ENCODE measurements at places on chromosomes 12 and 14.

DNA sequence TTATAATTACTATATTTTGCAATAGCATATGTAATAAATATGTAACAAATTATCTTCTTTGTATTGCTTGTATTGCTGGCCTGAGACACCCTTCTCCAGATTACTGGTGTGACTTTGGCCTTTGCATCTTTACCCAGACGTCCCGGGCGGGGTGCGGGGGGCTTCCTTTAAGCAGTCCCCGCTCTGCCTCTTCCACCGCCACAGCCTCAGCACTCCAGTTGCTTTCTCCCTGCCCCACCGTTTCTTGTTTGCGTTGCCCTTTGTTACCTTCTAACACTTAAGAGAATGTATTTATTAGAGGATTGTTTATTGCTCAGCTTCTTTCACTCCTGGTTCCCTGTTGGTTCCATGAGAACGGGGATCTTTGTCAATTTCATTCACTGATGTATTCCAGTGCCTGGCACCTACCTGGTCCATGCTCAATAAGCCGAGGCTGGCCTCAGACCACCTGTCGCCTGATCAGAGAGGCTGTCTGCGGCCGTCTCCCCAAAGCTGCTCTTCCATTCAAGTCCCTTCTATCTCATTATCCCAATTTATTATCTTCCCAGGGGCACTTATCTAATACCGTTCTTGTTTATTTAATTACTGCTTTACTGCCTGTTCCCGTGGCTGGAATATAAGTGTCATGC is 100.5 kb upstream of the RFLNA start:
- DNase-seq: no peak

DNA sequence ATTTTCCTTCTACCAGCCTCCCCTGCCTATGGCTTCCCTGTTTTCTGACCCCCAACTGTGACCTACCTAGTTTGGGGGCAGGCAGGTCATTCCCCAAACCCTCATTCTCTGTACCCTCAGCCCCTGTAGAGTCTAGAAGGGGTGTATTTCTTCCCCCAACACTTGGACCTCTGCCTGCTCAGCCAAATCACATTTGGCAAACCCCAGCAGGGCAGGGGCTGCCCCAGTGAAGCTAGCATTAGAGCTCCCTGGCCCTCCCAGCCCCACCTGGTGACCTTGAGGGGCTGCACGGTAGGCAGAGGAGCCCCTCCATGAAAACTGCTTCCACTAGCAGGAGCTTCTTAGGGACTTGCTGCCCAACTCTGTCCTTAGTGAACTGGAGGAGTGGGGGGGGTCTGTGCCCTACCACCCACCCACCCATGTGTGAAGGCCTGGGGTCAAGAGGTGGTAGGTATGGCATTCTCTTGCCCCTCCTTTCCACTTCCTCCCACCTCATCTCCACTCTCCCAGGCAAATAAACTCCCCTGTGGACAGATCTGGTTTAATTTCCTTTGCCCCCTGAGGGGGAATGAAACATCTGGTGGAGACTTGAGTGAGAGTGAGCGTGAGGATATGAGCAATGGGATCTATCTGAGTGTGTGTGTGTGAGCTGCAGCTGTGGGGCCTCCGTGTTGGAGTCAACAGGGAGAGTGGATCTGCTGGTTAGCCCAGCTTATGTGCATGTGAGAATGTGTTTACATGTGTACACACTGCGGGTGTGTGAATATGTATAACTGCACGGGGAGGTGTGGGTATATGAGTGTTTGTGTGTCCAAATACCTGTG is 1.6 kb downstream of the NXPH4 start:
- DNase-seq: no peak

DNA sequence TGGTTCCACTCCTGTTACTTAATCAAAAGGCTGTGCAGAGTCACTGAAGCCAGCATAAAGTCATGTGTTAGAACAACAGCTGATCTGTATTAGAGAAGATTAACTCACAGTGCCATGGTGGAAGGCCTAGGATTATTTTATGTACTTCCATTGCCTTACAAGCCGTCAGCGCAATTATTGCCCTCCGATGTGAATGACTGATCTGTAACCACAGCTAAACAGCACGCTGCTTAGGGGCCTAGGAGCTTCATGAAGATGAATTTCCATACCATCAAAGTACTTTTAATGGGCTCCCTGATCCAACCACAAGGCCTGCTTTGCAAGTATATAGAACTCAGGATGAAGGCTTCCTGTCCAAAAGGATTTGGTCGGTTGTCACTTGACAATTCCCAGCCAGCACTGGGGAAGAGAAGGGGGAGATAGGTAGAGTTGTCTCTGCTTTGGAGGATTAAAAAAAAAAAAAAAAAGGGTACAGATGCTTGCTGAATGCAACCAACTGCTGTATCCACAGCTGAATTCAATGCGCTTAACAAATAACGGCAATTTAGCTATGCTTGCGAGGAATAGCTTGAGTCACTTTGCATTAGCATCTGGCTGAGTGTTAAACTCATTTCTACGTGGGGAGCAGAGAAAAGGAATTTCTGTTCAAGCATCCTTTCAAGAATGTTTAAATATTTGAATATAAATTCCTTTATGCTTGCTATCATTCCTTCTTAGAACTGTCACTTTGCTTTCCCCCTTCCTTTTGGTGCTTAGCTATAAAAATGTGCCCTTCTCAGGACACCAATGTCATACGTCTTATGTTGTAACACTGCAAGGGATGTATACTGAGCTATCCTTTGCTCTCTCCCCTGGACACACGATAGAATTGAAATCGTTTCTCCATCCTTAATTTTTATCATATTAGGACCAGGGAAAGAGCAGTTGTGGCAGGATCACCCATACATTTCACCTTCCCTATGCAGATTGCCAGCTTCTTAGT is 387.8 kb downstream of the SOX5 start:
- no peak for DNase-seq

GRCh38 chr12:124827588-124828184 is 36.0 kb downstream of the SCARB1 start:
- DNase-seq: no peak

DNA sequence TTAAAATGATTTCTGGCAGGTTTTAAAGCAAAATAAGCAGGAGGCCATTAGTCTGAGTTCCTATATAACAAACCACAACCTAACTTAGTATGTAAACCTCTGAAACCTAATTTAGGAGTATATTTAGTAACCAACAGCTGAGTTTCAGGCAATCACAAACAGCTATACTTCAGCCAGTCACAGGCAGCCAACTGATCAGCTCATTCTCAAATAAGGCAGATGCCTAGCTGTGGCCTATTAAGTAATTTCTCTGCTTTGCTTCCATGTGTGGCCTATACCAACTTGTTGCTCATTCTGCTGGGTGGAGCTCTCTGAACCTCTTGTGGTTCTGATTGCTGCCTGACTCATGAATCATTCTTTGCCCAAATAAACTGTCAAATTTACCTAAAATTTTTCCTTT is 408.9 kb upstream of the FBXO33 start:
- DNase-seq: no peak

Data from stimulated activated effector memory CD8-positive, alpha-beta T cell treated with anti-CD3 and anti-CD28 coated beads, Interleukin-12 subunit alpha, Interleukin-12 subunit beta, amount 100 ng/mL, for 72 hours (primary cell).